ENCODE measurements at places on chromosomes 7 and 10.

DNA sequence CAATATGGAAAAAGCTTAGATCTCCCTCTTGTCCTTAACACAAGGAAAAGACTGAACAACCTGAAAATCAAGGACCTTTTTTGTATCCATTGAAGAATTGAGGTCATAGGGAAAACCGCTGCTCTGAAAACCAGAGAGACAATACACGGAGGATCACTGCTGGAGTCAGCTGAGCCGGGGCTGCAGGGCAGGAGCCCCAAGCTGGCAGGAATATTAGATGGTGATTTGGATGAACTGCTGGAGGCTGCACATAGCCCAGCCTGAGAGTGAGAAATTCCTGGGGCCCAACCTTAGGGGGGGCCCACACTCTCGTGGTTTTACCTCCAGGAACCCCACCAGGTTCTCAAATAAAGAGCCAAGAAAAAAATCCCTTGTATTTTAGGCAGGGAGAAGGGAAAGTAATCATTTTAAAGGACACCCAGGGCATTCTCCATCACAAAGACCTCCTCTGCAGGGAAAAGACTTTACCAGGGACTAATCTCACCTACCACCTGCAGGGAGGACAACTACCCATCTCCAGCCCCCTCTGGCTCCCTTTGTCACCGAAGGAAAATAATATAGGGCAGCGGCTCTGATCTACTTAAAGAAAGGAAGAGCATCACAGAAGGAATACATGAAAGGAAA, 55.4 kb upstream of the RNF32 start:
- DNase-seq, result no peak

GRCh38 chr7:47196106-47196645, 385.7 kb downstream of the TNS3 start:
- DNase-seq, result no peak

- no peak for DNase-seq
These were observed 33.6 kb upstream of the DRGX start for GRCh38 chr10:49429458-49429857.

DNA sequence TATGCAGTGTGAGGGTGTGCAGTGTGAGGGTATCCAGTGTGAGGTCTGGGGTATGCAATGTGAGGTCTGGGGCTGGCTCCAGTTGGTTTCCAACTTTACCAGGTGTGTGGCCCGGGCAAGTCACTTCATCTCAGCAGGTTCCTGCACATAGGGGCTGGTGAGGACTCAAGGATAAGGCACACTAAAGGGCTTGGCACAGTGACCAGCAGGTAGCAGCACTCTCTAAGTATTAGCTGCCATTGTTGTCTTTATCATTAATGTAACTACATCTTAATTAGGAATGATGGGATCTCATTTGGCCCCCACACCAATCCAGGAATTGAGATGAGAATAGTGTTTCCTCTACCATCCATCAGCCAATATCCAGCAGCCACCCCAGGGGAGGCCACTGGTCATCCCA, 117.3 kb downstream of the KCNMA1 start:
- DNase-seq, result no peak

DNA sequence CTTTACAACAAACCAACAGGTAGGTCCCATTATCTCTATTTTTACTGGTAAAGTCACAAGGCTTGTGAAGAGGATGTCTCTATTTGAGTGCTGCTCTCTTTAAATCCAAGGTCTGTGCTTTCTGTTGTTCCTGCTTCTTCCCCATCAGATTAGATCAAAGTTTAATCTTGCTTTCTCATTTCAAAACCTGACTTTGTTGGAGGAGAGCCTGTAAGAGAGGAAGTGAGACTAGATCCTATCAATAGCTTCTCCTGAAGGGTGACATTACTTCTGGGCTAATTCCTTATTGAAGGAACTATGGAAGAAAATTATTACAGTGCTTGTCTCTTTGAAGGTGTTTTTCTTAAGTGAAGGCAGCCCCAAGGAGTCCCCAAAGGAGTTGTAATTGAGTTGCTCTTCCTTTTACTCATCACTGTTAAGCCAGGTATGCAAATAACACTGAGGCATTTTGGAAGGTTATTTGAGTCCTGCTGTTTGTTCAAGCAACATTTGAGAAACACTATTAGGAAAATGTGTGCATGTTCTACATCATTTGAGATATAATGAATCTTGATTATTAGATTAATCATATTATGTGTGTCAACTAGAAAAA, 146.2 kb upstream of the MBL2 start:
- no peak for DNase-seq

GRCh38 chr7:24733414-24734060, 23.7 kb downstream of the GSDME start:
- DNase-seq, result no peak

DNA sequence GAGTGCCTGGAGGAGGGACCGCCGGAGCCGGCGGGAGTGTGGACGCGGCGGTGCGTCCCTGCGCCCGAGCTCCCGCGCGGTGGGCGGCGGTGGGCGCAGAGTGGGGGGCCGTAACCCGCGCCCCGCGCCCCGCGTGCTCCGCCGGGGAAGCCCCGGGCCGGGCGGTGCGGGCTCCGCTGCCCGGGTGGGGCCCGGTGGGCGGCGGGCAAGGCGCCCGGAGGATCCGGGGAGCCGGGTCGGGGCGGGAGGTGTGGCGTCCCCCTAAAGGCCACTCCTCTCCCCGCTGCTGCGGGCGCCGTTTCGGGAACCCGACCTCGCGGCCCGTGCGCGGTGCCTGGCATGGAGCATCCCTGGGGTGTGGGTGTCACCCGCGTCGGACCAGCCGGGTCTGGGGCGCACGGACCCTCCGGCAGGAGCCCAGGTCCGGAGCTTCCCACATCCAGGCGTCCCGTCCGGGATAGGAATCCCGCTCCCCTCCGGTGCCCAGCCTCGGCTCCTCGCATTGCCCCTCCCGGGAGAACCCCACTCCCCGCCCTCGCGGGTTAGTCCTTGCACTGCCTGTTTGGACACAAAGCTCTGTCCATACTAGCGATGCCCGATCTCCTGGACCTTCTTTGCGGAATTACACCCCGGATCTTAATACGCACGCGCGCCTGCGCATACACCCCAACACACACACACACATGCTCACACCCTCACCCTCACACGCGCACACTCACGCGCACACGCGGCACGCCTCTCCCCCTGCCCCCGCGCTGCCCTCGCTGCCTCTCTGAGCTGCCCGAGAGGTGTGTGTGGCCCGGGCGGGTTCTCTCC, 723 bp downstream of the MTURN start:
- no peak for DNase-seq

DNA sequence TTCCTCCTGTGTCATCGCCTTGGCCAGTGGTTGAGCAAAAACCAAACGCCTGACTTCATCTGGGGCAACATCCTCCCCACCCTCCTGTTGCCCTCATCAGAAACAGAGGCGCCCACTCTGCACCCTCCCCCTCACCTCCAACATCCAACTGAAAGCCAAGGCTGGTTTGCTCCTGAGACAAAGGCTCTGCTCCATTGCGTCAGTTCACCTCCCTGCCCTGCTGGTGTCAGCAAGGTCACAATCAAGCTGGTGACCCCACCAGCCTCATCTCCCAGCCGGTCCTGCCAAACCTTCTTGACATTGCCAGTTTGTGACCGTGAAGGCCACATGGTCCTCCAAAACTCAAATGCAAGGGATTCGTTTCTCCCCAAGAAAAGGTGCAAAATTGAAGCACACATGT, 131.7 kb upstream of the ADAM12 start:
- DNase-seq, result no peak

- no peak for DNase-seq
These were observed 157.3 kb downstream of the TMEM178B start for GRCh38 chr7:141231018-141231792.

DNA sequence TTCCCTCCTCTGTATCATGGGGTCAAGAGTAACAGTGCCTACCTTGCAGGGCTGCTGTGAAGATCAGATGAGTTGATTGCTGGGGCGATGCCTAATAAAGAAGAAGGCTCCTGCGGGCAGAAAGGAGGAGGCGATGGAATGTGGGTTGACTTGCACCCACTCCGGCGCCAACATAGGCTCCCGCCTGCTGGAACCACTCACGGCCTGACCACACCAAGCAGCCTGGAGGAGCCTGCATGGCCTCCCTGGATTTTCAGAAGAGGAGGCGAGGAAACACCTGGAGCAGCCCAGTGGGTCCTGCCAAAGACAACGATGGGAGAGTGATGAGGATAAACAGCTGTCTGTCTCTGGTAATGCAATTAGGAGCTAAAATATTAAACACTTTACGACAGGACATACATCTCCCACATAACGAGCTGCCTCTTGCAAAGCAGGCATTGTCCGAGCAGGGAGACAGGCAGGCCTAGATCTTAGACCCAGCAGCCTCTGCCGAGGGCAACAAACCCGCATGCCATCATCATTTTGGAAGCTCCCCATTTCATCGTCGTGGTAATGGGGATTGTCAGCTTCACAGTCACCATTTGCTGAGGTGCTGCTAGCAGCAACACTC, 302.9 kb upstream of the ZMIZ1 start:
- DNase-seq, result no peak

GRCh38 chr10:118537623-118538022, 57.8 kb downstream of the PRLHR start:
- DNase-seq, result no peak

DNA sequence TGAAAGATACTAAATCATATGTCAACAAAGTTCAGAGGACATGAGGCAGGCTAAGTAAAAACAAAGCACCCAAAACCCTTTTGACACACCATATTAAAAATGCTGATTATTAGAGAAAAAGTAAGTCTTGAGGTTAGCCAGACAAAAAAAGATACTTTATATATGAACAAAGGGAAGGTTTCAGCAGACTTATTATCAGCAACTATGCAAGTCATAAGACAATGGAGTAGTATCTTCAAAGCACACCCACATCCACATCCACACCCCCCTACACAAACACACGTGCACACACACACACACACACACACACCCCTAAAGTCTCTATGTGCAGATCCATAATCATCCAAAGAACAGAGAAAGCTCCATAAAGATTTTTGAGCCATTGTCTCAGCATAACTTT, 1373.9 kb upstream of the CELF2 start:
- no peak for DNase-seq

GRCh38 chr10:13815756-13816155, 229.0 kb downstream of the PRPF18 start:
- no peak for DNase-seq

GRCh38 chr10:94315975-94316464, 46.7 kb downstream of the NOC3L start:
- no peak for DNase-seq

DNA sequence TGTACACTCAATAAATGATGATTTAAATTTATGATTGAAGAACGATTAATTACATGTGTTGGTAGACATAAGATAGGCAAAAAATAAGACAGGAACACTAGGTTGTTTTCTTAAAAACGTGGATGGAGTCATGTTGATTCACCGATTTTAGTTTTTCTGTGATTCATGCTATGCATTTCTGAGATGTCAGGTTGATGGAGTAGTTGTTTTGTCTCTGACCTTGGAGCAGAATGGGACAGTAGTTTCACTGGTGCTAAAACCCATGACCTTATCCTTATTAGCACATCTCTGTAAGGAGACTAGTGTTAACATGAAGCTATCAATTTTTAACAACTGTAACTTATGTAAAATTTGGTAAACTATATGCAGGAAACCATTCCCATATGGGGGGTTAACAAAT, 611.6 kb upstream of the FZD8 start:
- DNase-seq, result no peak

Measured in NCI-H1694 (cell line).